ENCODE measurements at places on chromosomes 6 and 20.

GRCh38 chr6:43722920-43723545 lies 35.4 kb upstream of the MRPS18A start:
- DNase-seq = no peak

DNA sequence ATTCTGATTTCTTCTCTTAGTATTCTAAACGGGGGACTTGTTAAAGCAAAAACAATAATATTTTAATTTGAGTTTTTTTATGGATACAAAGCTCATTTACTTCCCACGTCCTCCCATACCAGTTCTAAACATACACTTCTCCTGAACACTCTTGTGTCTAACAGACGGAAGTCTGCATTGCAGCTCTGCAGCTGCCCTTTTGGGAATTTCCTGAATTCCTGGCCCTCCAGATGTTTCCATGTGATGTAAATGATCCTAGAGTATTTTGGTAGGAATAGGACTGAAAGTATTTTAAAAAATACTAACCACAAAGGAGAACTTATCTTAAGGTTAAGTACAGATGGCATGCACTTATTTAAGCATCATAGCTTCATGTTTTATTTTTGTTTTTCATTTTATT lies 886.7 kb downstream of the TBC1D32 start:
- DNase-seq = no peak

DNA sequence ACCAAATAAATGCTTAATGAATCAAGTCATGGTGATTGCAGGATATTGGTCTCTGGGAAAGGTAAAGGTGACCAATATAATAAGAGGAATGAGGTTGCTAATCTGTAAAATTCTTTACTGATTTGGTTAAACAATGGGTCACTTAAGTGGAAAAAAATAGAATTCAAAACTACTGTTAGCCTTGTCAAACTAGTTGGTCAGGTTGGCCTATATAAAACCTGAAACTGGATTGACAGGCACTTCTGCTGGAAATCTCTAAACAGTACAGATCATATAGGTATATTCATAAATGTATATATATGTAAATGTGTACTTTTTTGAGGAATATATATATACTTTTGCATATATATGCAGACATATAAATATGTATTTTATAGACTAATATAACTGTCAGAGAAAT lies 19.7 kb downstream of the PLCB4 start:
- DNase-seq = no peak

DNA sequence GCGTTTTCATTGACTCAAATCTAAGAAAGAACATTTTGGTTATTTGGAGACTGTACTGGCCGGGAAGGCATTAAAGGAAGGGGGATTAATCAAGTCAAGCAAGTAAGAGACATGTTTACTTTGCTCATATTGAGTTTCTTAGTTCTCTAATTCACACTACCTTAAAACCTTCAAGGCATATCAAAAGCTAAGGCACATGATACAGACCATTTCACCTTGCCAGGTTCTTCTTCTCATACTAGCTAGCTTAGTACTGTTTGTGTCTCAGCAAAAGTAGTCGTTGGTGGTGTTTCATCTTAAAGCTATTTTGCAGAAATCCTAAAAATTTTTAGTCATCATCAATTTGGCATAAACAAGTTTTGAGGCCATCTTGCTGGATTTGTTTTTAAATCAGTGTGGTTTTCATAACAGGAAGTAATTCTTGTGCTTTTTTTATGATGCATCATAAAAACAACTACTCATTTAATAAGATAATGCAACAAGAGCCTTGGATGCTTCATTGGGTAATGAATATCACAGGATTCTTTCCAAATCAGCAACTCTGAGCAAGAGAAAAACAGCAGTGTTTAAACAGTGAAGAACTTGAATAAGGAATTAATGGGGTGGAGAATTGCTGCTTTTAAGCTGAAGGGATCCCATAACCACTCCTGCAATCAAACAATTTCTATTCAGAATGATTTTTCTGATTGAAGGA lies 425.3 kb downstream of the EPM2A start:
- no peak for DNase-seq

- no peak for DNase-seq
Measured at GRCh38 chr20:62252342-62252966, 14.1 kb downstream of the OSBPL2 start.

DNA sequence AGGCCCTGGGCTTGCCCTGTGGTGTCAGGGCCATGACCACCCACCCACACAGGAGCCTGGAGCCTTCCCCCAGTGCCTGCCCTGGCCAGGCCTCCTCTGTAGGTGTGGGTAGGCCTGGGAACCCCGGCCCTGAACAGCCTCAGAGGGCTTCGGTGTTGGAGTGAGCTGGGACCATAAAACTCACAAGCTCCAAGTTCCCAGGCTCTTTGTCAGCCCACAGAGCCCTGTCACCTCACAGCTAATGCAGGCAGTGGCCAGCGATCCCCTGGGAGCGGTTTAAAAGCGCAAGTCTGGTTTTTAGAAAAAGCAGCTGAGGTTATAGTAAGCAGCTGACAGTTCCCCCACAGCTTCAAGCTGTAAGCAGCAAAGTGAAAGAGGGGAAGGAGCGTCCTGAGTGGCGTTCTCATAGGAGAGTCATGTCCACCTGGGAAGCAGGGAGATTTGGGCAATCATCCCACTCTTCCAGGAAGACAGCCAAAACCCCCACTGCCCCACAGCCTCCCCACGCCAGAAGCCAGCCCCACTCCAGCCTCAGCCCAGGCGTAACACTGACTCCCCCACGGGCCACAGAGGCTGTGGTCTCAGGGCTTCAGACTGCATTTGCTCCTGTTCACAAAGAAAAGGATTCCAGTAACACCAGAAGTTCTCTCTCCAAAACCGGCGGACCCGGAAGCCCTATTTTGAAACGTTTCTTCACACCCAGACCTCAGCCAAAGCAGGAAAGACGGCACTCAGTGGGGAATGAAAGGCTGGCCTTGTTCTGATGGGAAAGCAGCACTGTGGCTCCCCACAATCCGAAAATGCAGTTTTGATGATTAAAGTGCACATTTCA lies 34.3 kb upstream of the FOXC1 start:
- no peak for DNase-seq

DNA sequence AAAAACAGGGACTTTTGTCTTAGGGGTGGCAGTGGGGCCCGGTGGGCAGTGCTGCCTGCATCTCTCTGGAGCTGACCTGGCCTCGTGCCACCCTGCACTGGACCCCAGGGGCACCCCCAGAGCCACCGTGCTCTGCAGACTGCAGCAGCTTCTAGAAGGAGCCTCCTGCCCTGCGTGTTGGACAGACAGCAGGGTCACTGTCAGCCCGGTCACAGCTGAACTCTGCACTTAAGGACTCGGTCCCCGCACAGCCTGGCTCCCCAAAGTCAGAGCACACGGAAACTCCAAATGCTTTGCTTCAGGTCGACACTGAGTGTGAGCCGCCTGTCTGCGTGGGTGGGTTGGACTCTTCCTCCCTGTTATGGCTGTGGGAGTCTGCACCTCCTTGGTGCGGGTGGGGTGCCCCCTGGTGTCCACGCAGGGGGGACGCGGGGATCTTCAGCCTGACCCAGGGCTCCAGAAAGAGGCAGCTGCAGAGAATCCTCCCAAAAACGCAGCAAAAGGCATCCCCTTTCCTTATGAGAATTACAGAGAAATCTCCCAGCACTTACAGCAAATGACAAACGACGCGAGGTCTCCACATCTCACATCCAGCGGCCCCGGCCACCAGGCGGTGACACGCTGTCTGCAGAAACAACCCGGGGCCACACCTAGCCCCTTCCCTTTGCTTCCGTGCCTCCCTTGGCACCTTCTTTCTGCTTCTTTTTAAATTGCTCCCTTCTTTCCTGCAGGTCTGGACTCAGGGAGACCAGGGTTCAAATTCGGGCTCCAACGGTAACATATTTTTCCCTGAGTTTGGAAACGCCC lies 36.3 kb upstream of the DACT2 start:
- no peak for DNase-seq

DNA sequence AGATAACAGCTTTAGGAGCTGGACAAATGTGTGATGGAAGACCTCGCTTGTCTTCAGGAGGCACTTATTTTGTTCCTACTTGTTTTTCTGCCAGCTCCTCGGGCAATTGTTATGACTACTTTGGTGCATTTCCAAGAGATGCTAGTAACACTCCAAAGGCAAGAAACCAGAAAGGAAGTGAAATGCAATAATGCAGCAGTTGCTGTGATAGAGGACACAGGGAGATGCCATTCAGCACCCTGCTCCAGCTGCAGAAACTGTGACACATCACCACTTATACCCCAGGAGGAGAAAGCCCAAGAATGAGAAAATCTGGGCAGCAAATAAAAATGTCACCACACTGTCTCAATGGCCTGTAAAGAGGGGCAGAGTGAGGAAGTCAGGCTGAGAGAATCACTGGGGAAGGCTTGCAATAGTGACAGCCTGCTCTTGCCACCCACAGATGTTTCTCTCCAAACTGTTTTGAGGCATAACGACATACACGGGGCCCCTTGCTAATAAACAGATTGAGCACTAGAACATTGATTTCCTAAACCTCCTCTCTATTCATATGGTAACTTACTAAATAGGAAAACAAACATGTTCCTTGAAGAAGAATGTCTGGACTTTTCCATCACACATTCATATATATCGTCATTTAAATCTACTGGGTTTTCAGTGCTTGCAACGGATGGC lies 231.0 kb upstream of the PRND start:
- no peak for DNase-seq

- no peak for DNase-seq
Measured at GRCh38 chr20:51380401-51381385, 161.8 kb downstream of the NFATC2 start.

DNA sequence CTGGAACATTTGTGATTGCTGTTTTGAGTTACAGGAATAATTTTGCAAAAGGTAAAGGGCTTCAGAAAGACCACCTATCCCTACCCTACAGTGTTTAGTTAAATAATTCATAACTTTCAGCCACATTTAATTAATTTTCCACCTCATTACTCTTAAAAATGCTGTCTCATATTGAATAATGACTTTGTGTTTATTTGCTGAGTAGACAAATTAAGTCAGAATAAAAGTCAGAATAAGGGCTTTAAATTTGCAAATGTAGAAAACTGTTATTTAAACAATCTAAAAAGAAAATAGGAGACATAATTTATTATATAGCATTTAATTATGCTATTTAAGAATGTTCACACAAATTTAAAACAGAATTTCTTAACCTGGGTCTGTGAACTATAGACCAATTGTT lies 293.7 kb upstream of the RIMS1 start:
- DNase-seq = no peak

- no peak for DNase-seq
Measured at GRCh38 chr6:47308552-47309290, 984 bp downstream of the TNFRSF21 start.

GRCh38 chr20:34293589-34293988 lies 9.6 kb downstream of the AHCY start:
- DNase-seq = no peak

DNA sequence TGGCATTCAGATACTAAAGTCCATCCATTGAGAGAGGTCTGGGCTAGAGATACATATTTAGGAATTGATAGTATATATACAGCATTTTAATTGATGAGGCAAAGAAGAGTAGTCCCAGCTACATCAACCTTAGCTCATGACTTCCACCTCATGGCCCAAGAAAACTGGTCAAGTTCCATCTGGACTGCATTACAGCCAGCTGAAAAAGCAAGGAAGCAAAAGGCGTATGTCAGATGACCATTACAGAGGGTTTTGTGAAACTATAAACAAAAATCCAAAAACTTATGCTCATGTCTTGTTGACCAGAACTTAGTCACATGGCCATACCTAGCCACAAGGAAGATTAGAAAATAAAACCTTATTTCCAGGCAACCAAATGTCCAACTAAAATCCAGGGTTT lies 46.8 kb upstream of the RNF146 start:
- DNase-seq = no peak

GRCh38 chr6:37130704-37131103 lies 39.2 kb upstream of the PIM1 start:
- no peak for DNase-seq

GRCh38 chr20:55031971-55032370 lies 556.6 kb downstream of the DOK5 start:
- no peak for DNase-seq

GRCh38 chr6:54267798-54268197 lies 40.4 kb upstream of the TINAG start:
- DNase-seq = no peak

- DNase-seq = no peak
Measured at GRCh38 chr6:142872376-142872775, 72.6 kb downstream of the HIVEP2 start.

DNA sequence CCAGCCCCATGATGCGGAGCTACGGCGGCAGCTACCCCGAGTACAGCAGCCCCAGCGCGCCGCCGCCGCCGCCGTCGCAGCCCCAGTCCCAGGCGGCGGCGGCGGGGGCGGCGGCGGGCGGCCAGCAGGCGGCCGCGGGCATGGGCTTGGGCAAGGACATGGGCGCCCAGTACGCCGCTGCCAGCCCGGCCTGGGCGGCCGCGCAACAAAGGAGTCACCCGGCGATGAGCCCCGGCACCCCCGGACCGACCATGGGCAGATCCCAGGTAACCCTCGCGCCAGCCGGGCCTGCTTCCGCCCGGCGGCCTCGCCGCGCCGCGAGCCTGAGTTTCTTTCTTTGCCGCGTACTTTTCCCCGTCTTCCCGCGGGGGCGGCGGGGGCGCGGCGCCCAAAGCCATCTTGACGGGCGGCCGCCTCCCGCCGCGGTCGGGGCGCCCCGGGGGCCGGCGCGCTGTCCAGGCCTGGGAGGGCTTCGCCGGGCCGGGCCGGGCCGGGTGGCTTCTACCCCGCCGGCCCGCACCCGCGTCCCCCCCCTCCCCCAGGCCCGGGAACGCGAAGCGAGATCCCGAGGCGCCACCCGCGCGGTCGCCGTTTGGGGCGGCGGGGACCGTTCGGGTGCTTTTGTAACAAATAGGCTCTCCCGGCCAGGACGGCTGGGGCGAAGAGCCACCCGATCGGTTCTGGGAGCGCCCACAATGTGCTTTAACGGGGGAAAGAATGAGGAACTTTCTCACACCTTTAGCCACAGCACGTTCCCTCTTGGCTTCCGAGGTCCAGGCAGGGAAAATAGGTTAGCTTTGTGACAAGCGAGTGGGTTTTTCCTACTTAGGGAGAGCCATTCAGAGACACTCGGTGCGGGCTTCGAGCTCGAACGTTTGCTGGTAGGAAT lies 2.3 kb downstream of the ARID1B start:
- DNase-seq = no peak

DNA sequence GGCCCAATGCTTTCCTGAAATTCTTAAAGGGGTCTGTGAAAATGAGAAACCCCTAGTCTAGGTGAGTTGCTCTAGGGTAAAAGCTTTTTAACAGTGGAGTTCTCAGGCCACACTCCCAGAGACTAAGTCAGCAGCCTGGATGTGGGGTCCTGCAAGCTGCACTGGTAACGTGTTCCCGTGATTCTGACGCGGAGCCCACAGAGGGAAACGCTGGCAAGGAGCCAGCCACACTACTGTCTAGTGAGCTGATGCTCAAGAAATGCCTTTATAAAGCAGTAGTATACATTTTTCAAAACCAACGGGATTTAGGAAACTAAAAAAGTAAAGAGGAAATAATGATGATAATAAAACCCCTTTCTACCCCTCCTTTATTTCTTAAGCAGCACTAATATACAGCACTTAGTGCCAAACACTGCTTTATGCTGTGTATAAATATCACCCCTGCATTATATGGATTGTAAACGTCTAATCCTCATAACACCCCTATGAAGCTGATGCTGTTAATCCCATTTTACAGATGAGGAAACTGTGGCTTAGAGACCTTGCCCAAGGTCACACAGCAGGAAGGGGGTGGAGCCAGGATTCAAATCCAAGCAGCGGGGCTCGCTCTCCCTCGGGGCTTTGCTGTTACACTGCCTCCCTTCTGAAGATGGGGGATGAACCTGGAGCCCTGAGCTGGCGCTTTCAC lies 25.0 kb downstream of the KCNK15 start:
- no peak for DNase-seq

GRCh38 chr6:45710304-45710821 lies 305.3 kb downstream of the CLIC5 start:
- no peak for DNase-seq

Data from NCI-H2107 (cell line).